ENCODE measurements at places on chromosomes 4 and X.

DNA sequence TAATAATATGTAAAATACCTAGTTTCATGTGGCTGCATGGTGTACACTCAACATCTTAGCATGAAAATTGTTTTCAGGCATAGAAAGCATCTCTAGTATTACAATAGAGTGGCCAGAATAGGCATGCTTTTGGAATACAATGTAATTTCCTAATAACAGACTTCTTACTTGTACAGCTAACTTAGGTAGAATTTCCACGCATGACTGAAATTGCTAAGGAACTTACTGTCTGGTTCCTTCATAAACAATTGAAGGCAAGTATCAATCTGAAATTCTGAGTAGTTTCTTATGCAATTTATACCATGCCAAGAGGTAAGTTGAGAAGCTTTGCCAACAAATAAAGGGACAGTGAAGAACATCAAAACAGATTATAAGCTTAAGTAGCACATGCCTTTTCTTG is 26.7 kb downstream of the SULT1E1 start:
- no peak for DNase-seq

DNA sequence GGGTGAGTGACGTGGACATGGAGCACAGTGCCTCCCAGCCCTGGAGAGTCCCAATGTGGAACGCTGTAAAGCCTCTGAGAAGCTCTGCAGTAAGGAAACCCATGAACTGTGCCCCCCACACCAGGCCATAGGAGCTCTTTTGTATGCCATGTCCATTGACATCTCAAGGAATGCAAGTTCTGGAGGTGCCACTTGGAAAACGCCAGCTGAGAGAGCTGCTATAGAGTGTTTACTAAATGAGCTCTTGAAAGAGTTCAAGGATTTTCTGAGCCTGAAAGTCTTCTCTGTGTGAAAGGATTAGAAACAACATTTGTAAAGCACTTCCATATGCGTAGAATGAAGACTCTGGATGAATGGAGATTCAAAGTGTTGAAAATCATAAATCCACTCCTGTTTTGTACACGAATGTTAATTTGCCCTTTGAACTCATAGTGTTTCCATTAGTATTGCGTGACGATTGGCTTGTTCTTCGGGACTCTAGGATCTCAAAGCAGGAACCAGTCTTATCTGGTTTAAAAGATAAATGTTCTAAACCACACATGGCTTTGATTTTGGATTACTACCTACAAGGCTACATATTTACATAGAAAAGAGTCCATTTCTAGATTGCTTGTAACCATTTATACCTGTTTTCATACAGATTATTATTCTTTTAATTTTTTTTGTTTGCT is 41.8 kb upstream of the STOX2 start:
- DNase-seq, result no peak

GRCh38 chr4:148442832-148443511 is 758 bp upstream of the NR3C2 start:
- DNase-seq, result no peak

DNA sequence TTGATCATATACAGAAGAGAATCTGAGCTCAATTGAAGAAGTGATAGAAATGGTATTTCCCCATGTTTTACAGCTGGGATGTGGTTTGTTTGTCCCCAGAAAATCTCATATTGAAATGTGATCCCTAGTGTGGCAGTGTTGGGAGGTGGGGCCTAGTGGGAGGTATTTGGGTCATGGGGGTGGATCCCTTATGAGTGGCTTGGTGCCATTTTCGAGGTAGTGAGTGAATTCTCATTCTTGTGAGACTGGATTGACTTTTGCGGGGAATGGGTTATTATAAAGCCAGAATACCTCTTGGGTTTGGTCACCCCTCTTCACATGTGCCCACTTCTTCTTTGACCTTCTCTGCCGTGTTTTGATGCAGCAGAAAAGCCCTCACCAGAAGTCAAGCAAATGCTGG is 29.6 kb upstream of the PAGE1 start:
- no peak for DNase-seq

DNA sequence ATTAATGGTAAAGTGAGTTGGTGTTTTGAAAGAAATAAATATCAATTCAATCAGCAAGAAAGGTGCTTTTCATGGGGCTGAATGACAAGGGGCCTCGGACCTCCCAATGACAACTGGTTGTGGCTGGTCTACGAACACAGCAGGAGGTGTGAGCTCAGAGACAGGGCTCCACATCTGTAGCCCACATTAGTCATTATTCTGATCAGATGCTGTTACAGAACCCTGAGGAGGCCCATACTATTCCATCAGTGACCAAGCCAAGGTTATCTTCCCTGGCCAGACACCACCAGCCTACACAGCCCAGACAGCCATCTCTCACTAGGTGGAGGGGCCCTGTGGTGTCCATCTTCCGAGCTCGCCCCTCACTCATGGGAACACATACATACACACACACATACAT is 168.8 kb downstream of the SH3KBP1 start:
- DNase-seq, result no peak

DNA sequence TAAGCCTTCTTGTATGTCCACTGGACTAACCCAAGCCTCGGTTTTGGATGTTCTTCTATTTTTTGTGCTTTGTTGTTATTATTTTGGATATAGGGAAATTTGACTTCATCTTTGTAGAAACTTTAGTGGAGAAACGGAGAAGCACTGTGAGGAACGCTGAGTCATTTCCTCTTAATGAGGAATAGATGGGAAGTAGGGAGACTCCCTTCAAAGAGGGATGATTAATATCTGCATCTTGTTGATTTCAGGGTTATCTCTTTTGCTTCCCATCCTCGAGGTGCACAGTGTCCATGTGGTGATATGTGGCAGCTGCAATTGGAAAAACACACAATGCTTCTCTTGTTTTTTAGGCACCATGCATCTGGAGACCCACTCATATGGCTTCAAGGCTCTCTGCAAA is 1147.9 kb downstream of the NLGN4X start:
- DNase-seq, result no peak

- DNase-seq, result no peak
Measured at GRCh38 chrX:39327255-39327654, 526.0 kb downstream of the MID1IP1 start.

DNA sequence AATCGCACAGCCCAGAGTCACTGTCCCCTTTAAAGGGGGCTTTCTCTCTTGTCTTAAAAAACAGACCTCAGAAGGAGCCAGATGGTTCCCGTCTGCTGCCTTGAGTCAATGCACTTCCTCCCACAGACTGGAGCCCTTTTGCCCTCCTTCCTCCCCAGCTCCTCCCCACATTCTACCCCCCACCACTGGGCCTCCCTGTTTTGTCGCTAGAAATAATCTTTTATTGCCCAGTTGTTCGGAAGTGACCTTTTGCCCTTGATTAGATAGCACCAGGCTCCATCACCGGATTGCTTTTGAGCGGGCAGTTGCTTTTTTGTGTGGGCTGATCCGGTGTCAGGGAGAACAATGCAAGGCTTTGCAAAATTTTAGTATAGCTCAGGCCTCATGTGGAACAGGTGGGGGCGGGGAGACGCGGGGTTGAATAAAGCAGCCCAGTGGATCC is 47.7 kb downstream of the SPRY1 start:
- no peak for DNase-seq

GRCh38 chrX:81215685-81216084 is 13.8 kb downstream of the SH3BGRL start:
- DNase-seq, result no peak

GRCh38 chr4:6056976-6057766 is 38.9 kb upstream of the C4orf50 start:
- DNase-seq, result no peak

- DNase-seq, result no peak
Measured at GRCh38 chrX:2859197-2859797, 30.6 kb downstream of the GYG2 start.

All from keratinocyte (primary cell).